NCI-H510A (cell line): ENCODE measurements at places on chromosomes 7 and 10.

DNA sequence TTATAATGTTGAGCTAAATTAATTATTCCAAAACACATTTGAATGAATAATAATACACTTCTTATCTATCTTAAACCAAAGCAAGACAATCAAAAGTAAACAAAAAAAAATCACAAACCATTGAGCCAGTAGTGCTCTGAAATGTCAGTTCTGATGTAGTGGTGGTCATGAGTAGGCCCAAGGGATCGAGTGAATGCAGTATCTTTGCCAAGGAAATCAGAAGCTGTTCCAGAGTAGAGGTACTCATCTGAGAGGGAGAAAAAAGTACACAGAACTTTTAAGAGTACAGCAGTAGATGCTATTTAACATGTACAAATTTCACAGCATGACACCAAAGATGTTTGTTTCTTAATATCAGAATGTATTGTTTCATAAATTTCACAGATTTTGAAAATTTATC, 121.5 kb downstream of the SEMA3D start:
- no peak for DNase-seq

GRCh38 chr7:88316456-88316855, 9.8 kb upstream of the STEAP4 start:
- no peak for DNase-seq

DNA sequence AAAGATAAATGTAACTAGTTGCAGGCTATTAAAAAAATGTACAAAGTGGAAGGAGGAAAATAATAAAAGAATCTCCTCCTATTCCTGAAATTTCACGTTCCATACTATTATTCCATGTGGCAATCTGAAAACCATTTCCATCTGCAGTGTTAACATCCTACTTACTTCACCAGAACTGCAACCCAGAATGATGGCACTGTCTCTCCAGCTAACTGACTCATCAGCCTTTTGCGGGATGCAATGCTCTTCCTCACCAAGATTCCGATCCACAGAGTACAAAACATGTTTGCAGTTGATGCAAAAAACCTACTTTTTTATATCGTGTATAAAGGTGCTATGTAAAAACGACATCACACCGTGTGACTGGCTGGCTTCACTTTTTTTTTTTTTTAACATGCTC, 50.8 kb downstream of the ESYT2 start:
- DNase-seq = no peak

DNA sequence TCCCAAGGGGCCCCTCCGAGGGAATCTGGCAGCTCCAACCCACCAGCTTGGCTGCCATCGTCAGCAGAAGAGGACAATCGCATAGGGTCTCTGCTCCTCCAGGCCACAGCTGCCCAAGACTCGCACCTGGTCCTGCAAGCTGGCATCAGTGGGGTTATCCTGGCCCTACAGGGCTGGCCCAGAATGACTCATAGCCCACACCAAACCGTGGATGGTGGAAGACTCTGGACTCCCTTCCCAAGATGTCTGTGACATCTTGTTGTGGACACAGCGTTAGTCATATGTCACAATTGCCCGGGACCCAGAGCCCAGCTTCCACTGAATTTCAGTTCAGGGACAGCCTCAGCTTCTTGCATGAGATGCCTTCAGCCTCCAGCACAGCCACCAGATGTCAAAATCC, 91.5 kb upstream of the CUX1 start:
- DNase-seq = no peak

DNA sequence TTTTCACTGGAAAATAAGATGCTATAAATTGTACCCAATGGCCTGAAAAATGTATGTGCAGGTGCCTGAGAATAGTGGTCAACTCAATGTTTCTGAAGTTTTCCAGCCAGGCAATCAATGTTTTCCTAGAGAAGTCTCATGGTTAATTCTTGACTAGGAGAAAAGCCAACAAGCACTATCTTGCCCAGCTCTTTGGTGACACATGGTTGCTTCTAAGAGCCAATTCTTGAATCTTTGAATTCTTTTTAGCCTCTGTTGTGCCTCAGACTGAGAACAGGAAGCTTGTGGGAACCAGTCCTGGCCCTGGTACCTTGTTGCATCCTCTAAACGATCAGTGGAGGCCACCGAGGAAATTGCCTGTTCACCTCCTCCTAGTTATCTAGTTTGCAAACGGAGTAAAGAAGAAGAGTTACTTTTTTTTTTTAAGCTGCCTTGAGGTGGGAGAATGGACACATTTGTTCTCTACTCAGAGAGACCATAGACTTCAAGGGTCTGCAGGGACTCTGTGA, 144.0 kb upstream of the MKLN1 start:
- DNase-seq = no peak

DNA sequence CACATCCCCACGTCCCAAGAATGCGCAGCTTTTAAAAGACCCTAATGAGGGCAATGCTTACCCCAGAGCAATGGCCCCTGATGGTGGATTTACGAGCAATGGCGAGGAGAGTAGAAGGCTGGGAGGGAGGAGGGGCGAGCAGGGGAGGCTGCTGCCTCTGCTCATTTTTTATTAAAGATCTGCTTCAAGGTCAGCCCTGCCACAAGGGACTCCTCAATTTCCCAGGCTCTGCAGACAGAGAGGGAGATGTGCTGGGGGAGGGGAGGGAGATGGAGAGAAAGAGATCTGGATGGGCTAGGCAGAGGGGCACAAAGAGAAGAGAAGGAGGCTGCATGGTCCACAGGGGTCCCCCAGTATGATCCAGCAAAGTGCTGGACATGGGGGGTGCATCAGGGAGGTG, 7.8 kb upstream of the SRRM3 start:
- no peak for DNase-seq

- DNase-seq = no peak
These were observed 127.8 kb downstream of the ICA1 start for GRCh38 chr7:8134089-8134733.

- DNase-seq = no peak
These were observed 49.8 kb downstream of the PAXIP1 start for GRCh38 chr7:154953006-154953684.

GRCh38 chr7:148695953-148696352, 2.8 kb upstream of the CUL1 start:
- no peak for DNase-seq

GRCh38 chr7:136555933-136556332, 312.5 kb upstream of the CHRM2 start:
- DNase-seq = no peak

DNA sequence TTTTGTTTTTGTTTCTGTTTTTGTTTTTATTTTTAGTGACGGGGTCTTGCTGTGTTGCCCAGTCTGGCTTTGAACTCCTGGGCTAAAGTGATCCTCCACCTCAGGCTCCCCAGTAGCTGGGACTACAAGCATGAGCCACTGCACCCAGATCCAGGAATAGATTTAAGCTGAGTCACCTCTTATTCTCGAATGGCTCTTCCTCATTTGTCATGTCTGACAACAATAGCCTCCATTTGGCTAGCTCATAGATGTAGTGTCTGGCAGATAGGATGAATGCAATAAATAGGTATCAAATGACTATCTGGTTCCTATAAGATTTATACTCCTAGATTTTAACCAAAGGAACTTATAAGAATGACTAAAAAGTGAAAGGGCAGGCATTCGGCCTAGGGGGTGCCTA, 172.9 kb downstream of the TMEM26 start:
- DNase-seq = no peak

GRCh38 chr7:100893318-100893895, 2.3 kb downstream of the ACHE start:
- no peak for DNase-seq
